NCI-H1930 (cell line): ENCODE measurements at places on chromosomes 5 and 9.

- no peak for DNase-seq
Observed at GRCh38 chr9:6764523-6764922, 6.8 kb downstream of the KDM4C start.

GRCh38 chr9:127865645-127866464, 11.4 kb upstream of the ENG start:
- DNase-seq, result no peak

DNA sequence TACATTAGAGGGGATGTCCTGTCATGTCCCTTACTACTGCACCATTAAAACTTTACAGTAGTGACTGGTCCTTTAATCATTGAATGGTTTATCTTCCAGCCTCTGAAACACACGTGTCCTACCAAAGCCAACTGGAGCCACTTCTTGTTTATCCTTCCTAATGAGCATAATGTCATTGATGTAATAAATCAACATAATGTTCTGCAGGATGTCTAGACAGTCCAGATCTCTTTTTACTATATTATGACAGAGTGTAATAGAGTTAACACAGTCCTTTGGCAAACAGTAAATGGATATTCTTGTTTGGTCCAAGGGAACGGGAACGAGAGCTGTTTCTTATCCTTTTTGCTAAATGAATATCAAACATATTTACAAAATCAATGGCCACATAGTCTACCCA, 88.1 kb upstream of the PTPRD start:
- DNase-seq, result no peak

DNA sequence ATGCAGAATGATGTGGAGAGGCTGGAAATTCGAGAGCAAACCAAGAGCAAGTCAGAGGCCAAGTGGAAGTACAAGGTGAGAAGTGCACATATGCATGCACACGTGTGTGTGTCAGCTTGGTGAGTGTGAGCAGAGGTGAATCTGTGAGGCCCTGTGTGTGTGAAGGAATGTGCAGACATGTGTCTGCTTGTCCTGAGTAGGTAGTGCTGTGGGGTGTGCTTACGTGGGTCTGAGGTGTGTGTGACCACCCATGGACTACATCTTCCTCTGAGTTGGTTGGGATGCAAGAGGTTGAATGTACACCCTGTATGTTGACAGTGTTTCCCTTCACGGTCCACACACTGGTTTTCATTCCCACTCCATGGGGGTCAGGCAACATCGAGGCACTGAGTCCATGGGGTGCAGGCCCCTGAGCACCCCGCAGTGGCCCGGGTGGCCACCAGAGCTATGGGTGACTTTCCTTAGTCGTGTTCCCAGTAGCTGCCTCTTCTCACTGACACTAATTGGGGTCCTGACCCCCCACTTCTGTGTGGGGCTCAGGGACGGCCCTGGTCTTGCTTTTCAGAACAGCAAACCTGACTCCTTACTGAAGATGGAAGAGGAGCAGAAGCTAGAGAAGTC, 86.7 kb downstream of the PHF2 start:
- no peak for DNase-seq

DNA sequence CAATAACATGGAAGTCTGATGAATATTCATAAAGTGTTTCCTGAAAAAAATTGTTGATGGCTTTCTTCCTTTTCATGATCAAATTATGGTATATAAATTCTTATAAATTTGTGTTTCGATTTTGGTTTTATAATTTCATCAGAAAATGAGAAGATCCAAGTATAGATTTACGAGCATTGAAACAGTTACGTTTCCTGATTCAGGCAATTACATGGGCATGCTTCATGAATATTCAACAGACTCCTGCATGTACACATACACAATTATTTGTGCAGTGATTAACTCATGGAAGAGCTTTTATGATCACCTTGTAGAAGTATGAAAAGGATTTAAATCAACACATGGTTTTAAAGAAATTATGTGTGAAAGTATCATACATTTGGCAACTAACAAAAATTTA, 136.7 kb downstream of the MPDZ start:
- DNase-seq, result no peak

GRCh38 chr5:107617052-107617451, 53.7 kb downstream of the EFNA5 start:
- no peak for DNase-seq

DNA sequence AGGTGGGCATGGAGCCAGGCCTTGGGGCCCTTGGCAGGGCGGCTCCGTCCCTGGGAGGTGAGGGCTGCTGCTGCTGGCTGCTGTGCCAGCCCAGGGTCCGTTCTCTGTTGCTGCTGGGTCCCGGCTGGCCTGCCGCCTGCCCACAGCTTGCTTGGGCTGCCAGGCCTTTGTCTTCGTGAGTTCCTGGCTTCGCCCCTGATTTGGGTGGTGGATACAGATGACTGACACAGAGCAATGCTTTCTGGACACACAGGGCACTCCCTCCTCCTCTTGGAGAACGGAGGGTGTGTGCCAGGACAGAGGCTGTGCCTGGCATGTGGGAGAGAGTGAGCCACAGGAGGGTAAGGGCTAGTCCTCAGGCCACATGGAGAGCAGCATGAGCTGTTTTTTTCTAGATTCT, 166.1 kb downstream of the MACROH2A1 start:
- DNase-seq, result no peak

GRCh38 chr9:118533101-118533500, 828.9 kb downstream of the TLR4 start:
- DNase-seq, result no peak

- DNase-seq, result peak; percentile 2
Observed at GRCh38 chr5:159050316-159051143, 49.2 kb downstream of the EBF1 start.

GRCh38 chr5:171745602-171746001, 40.0 kb upstream of the SMIM23 start:
- no peak for DNase-seq
